GM19239 (cell line): ENCODE measurements at places on chromosomes 12 and 14.
A peak's percentile ranks its signal among the peaks of the same experiment; 100 is the strongest.

DNA sequence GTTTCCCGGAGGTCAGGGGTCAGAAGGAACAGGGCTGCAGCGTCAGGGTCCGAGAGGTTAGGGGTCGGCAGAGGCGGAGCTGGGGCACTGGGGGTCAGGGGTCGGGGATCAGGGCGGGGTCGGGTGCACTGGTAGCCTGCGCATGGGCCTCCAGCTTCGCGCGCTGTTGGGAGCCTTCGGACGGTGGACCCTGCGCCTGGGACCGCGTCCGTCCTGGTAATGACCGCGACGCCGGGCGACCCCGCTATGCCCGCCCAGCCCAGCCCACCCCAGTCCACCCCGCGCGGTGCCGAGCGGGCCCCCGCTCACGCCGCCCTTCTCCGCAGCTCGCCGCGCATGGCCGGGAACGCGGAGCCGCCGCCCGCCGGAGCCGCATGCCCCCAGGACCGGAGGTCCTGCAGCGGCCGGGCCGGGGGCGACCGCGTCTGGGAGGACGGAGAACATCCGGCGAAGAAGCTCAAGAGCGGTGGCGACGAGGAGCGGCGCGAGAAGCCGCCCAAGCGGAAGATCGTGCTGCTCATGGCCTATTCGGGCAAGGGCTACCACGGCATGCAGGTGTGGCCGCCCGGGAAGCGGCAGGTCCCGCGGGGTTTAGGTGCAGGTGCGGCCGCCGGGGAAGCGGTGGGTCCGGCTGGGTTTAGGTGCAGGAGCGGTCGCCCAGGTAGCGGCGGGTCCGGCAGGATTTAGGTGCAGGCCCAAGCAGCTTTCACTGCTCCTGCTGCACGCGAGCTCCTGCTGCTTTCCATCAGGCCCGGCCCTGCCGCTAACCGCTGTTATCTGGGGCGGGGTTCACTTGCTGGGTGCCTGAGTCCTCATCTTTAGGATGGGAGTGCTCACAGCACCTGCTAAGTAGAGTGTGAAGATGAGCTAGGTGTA is 743 bp downstream of the PUS1 start:
- DNase-seq = no peak

DNA sequence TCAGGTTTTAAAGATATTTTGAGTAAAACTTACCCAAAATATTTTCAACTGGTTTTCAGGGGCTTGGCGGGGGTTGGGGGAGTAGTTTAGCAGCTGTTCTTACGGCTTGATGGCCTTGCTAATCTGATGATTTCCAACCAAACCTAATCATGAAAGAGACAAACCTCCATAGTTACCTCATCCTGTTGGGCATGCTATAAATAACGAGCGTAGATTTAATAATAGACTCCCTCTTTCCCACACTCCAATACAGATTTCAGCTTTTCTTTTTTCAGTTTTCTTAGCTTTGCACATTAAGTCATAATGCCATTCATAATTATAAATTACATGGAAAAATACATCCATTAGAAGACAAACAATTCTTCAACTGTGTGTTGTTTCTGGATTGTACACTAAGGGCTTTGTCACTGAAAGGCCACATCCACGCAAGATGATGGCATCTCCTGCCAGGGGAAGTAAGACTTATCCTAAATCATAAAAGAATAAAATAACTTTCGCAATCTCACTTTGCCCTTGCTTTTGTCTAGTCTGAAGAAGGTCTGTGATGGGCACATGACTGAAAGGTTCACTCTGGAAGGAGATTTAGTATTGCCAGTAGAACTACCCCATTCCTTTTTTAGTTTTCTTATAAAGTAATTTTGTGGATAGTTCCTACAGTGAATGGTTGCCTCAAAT is 23.2 kb downstream of the ITPR2 start:
- DNase-seq = no peak

GRCh38 chr14:81401420-81402122 is 1.4 kb upstream of the STON2 start:
- no peak for DNase-seq

- DNase-seq = no peak
These were observed 84.4 kb downstream of the NINJ2 start for GRCh38 chr12:578748-579419.

DNA sequence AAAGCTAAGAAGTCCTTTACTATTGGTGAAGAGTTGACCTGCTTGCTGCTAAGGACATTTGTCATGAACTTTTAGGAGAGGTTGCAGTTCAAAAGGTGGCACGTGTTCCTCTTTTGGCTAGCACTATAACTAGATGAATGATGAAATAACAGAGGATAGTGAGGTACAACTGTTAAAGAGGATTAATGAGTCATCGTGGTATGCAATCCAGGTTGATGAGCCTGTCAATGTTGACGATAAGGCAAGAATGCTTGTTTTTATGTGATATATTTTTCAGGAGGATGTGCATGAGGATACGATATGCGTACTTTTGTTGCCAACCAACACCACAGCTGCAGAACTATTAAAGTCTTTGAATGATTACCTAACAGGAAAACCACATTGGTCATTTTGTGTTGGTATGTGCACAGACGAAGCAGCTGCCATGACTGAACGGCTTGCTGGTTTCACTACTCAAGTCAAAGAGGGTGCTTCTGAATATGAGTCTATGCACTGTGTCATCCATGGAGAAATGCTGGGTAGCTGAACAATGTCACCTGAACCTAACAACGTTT is 10.6 kb downstream of the CEP128 start:
- DNase-seq = peak; percentile 36

GRCh38 chr12:52020539-52021336 is 14.0 kb downstream of the TAMALIN start:
- no peak for DNase-seq

DNA sequence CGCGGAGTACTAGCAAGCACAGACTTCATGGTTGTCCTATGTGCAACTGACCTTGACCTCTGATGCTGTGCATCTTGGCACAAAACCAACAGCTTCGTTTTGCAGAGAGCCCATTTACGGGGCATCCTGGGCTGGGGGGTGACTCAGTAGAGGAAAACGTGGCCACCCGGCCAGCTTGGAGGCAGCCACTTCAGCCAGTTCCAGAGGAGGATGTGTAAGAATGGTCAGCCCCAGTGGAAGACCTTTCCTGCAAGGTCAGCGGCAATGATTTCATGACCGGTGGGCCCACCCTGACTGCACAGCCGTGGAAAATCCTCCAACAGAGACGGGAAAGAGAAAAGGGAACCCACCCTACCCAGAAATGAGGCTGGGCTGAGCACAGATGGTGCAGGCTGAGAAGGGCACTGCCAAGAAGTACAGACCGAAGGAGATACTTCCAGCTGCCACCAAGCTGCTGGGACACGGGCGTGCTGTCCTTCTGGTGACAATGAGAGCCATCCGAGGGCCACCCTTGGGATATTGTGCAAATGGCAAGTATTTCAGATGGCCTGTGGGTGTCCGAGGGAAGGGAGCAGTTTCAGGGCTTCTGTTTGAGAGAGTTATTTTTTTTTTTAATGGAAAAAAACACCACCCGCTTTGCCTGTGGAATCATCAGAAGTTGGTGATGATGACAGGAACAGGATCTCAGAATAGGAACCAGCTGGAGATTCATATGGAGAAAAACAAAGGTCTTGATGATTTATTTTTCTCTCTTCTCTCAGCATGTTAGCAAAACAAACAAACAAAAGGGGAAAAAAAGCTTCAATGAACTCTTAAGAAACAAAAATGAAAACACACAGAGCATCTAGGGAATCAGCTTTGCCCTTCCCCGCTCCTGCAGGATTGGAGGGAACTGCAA is 120.2 kb upstream of the RFLNA start:
- DNase-seq = no peak

GRCh38 chr14:88023658-88024187 is 18.8 kb downstream of the GPR65 start:
- DNase-seq = no peak

GRCh38 chr14:59852350-59852749 is 18.2 kb downstream of the RTN1 start:
- no peak for DNase-seq

GRCh38 chr12:107541001-107541705 is 144.4 kb upstream of the PWP1 start:
- no peak for DNase-seq

GRCh38 chr12:11592484-11592883 is 57.0 kb upstream of the ETV6 start:
- no peak for DNase-seq
